ENCODE measurements at places on chromosomes 1 and 21. TPM values are rescaled to one million over a fixed set of nuclear protein-coding genes. Genes with fewer than 3 reads are reported as not detected.
A peak's percentile ranks its signal among the peaks of the same experiment; 100 is the strongest.

GRCh38 chr1:119702384-119702783 lies 9.3 kb upstream of the PHGDH start:
- DNase-seq: peak; percentile 86

DNA sequence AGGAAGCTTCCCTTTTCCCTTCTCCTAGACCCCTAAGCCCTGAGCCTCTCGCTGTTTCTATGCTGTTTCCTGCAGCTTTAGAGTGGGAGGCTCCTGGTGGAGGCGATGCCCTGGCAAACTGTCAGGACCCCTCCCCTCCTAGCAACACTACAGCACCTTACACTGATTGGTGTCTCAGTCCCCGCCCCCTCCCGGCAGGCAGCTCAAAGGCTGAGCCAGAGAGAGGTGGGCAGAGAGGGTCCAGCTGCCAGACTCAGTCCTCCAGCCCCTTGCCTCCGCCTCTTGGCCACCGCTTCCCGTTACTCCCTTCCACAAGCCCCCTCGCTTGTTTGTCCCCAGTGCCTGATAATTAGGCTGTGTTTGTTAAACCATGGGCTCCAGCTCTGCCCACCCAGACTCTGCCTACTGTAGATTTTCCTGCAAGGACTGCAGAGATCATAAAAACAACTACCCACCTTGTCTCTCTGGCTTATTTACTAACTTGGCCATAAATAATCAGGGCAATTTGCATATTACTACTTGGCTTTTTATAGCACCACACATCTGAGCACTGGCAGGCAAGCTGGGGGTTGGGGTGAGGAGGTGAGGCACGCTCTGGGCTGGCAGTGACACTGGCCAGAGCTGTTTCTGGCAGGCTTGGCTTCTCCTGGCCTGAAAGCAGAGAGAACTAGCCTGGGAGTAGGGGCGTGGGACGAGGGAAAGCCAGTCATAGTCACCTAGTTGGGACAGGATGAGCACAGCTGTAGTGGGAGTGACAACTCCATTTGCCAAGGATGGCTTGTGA lies 107.5 kb downstream of the CSMD2 start:
- no peak for DNase-seq

DNA sequence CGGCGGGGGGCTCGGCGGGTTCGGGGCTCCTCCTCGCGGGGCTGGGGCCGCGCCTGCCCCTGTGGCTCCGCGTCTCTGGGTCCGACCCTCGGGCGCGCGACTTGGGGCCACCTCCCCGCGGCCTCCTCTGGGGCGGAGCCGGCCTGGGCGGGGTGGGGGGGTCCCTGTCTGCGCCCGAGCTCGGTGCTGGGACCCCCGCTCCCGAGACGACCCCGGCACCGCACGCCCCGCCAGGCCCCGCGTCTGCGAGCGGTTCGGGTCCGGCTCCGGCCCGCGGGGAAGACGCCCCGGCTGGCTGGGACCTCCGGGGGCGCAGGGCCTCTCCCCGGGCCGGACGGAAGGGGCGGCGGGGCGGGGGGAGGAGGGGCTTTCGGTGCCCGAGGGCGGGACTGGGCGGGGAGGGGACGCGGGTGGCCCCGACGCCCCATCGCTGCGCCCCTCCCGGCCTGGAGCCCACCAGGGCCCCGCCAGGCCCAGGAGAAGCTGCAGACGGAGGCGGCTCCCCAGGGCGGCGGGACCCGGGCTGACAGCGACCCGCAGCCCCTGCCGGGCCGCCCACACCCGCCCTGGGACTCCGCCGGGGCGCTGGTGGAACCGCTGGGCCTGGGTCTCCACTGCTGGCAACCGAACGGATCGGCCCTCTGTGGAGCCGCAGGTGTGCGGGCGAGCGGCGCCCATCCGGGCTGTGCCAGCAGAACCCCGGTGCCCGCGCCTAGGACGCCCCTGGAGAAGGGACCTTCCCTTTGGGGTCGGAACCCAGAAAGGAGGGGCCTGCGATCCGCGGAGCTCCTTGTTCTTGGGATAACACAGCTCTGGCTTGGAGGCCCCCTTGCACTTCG lies 610 bp downstream of the COL6A2 start:
- DNase-seq: no peak

DNA sequence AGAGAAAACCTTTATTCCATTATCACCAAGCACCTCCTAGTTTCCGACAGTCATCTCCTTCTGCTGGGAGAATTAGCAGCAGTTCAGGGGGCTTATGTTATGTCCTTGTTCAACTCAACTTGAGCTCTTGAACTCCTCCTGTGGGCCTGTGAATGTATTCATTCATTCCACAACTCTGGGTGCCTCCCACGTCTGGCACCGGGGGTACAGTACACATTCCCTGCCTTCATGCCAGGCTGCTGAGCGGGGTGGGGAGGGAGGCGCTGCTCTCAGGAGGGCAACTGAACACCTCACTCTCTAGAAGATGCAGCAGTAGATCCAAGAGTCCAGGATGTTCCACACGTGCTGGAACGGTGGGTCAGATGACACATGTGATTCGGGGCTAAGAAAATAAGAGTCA lies 4.3 kb upstream of the MX2 start:
- no peak for DNase-seq

Gene SPRR5
- total RNA-seq: not detected

GRCh38 chr1:28111157-28111556 lies 22.7 kb upstream of the EYA3 start:
- DNase-seq: no peak

DNA sequence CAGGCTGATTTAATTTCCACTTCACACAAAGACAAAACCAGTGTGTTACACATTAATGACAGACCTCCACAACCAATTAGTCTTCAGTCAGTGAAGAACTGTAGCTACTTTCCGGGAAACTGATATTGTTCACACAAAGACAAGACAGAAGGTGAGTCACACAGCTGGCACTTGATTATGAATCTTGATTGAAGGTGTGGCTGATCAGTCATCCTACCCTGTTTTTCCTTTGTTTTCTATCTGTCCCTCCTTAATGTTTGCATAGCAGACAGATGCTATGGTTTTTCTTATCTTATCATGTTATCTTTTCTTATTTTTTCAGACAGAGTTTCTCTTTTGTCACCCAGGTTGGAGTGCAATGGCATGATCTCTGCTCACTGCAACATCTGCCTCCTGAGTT lies 185.1 kb upstream of the GREM2 start:
- no peak for DNase-seq

Data from myocyte (in vitro differentiated cells).